Stimulated activated CD8-positive, alpha-beta memory T cell treated with anti-CD3 and anti-CD28 coated beads, Interleukin-7, amount 100 ng/mL, for 24 hours (primary cell): ENCODE measurements at places on chromosomes 1 and 21.

DNA sequence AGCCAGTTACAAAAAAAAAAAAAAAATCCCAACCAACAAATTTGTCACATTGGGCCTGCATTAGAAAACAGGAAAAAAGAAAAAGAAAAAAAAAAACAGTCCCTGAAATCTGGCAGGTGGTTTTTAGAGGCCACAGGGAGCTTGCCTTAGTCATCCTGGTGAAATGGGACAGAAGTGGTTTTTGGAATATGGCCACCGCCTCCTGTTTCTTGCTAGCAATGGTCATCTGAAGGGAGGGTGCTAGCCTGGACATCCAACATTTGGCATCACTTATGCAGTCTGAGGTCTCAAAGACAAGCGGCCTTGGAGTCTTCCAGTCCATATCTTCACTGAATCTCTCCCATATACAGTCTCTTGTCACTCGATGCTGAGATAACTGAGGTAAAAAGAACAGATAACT is 20.1 kb upstream of the NKAIN1 start:
- DNase-seq: no peak

GRCh38 chr1:174407665-174408064 is 40.1 kb upstream of the GPR52 start:
- DNase-seq: no peak

DNA sequence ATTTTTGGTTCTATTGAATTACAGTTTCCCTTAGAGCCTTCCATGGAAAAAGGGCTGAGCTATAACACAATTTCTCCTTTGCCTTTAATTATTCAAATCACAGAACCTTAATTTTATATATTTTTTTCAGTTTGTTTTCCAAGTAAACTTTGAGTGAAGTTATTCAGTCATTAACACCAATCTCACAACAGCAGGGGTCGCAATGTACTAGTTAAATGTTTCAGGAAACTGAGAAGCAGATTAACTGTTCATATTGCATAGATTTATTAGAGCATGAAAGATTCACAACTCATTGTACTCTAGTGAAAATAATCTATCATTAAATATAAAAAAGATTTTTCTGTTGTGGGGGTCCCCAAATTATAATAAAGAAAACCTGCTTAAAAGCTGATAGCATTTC is 64.1 kb downstream of the KIFAP3 start:
- DNase-seq: no peak

GRCh38 chr1:9019896-9020295 is 6.3 kb downstream of the SLC2A7 start:
- no peak for DNase-seq

DNA sequence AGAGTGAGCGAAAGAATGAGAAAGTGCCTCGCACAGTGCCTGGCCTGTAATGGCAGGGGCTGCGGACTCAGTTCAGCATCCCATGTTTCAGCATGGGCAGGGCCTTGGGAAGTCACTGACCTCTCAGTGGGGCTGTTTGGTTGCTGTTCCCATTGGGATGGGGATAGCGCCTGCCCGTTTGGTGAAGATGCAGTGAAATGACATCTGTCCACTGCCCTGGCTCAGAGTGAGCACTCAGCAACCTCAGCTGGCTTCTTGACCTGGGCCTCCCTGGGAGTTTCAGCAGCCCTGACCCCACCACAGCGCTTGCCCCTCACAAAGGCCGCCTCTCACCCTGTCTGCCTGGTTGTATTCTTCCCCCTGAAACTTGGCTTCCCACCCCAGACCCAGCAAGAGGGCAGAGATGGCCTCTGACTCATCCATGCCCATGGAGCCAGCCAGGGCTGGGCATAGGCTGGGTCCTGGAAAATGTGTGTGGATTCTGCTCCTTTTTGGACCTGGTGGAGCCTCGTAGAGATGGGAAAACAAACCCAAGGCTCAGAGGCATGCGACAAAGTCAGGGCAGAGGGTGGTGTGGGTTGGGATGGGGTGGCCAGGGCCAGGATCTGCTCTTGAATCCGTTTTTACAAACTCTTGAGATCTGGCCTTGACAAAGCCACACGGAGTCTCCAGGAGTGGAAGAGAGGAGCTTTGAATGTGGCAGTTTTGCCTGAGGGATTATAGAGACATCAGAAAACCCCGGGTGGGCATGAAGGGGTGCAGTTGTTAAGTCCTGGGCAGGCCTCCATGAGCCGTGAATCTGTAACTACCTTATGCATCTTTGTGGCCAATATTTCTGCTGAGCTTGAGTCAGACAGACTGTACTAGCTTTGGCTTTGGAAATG is 1.2 kb downstream of the XKR8 start:
- DNase-seq: no peak

GRCh38 chr1:84923317-84923716 is 30.3 kb upstream of the LPAR3 start:
- no peak for DNase-seq

DNA sequence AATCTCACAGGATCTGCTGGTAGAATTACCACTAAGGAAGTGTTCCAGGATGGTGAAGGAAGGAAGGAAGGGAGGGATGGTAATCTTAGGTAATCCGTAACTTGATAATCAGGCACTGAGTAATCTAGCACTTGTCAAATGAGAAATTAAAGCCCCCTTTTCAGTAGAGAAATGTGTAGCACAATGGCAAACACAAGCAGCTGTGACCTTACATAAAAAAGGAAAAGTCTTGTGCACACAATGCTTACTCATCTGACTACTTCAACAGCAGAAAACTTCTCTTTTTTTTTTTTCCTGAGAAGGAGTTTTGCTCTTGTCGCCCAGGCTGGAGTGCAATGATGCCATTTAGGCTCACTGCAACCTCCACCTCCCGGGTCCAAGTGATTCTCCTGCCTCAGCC is 6.1 kb downstream of the NUP210L start:
- no peak for DNase-seq
